ENCODE measurements at places on chromosomes 12 and 14.

DNA sequence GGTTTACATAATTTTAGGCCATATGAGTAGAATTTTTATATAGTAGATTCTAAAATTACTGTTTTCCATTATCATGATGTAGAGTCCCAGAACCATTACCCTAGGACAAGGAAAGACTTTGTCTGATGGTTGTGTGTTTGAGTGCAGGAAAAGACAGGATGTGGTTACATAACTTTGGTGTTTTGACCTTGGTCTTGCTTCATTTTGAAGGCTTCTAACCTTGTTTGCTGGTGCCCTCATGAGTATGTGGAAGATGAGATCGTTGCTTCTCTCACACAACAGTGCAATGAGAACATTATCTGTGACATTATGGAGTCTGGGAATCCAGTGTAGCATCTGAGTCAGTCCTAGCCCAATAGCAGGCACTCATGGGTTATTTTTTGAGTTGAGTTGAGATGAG is 106.2 kb downstream of the IGF1 start:
- no peak for DNase-seq

DNA sequence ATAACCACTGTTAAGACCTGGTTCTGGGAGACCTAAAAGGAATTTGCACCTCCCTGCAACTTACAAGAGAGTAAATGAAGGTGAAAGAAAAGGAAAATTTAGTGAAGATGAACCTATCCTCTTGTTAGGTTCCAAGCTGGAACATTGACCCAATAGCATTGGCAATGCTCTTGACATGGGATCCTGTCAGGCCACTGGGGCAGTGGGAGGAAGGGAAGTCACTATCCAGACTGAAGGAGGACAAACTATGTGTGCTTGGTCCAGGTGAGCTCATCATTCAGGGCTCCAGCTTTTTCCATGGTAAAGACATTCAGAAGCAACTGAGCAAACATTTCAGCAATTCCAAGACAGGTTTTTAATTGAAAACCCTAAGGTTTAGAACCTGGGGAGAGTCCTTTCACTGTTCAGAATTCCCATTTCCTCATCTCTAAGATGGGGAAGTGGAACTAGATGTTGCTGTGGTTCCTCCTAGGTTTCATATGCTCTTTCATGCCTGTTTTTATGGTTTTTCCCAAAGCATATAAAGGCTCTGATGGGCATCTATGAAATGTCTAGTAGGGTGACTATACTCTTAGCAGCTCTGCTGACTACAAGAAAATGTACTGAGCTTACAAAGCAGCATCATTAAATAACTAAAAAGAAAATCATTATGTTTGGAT is 33.1 kb downstream of the MAPK1IP1L start:
- no peak for DNase-seq

DNA sequence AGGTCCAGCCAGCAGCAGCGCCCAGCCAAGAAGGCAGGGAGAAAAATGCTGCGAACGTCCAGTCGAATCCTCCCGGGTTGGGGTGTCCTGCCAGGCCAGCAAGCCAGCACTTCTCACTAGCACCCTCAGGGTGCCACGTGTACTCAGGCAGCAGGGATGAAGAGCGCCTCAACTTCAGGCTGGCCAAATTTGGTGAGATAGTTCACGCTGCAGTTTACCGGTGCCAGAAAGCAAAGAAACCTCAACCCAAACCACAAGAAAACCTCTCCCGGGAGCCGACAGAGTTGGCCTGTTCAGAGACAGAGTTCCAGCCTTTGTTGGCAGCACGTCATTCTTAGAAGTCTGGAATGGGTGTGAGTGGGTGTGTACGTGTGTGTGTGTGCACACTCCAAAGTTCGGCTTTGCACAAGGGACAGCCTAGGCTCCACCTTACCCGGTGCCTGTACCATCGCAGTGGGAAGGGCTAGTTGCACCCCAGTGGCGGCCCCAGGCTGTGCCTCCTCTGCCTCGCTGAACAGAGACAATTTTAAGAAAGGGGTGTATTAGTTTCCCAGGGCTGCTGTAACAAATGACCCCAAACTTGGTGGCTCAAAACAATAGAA is 42.1 kb downstream of the ELK3 start:
- no peak for DNase-seq

DNA sequence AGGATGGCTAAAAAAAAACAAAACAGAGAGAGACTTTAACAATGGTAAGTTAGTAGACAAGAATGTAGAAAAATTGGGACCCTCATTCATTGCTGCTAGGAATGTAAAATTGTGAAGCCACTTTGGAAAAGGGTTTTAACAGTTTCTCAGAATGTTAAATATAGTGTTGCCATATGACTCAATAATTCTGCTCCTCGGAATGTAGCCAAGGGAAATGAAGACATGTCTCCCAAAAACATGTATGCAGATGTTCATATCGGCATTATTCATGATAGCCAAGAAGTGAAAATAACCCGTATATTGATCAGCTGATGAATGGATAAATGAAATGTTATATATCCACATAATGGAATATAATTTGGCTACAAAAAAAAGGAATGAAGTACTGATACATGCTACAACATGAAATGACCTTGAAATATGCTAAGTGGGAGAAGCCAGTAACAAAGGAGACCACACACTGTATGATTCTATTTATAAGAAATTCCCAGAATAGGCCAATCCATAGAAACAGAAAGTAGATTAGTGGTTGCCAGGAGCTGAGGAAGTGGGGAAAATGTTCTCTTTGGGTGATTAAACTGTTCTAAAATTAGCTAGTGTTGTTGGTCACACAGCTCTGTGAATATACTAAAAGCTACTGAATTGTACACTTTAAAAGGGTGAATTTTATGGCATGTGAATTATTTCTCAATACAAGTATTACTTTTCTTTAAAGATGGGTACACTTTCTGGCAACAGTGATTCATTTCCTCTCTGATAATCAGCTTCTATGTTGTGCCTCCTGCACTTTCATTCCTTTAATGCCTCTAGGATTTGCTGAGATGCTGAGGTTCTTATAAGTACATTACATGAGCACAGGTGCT is 132.5 kb downstream of the DAAM1 start:
- no peak for DNase-seq

DNA sequence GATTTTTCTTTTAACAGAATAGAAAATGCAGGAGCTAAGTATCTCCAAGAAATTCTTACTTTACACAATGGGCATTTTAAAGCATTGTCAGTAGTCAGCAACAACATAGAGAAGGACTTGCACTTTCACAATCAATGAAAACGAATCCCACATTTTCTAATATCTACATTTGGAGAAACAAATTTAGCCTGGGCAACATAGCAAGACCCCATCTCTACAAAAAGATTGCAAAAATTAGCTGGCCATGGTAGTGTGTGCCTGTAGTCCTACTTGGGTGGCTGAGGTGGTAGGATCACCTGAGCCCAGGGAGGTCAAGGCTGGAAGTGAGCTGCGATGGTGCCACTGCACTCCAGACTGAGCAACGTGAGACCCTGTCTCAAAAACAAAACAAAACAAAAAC is 30.6 kb upstream of the C2CD5 start:
- DNase-seq, result no peak

DNA sequence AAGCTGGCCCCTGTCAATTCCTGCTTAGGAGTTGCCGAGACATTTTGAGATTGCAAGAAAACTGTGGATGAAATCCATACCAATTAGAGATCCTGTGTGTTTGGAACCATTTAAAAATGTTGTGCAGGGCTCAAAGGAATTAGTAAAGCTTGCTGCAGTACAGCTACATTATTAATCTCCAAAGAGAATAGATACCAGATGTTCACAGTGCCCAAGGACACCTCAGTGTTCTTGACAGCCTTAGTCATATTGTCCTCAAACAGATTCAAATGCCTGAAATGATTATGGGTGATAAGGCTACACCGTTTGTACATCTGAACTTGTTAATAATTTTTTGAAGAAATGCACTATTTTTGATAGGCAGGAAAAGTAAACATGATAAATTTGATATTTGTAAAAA is 164.6 kb downstream of the MSRB3 start:
- no peak for DNase-seq

- DNase-seq, result no peak
Observed at GRCh38 chr12:49037947-49038237, 19.3 kb upstream of the PRKAG1 start.

- DNase-seq, result no peak
Observed at GRCh38 chr12:124622331-124622730, 54.9 kb upstream of the NCOR2 start.

DNA sequence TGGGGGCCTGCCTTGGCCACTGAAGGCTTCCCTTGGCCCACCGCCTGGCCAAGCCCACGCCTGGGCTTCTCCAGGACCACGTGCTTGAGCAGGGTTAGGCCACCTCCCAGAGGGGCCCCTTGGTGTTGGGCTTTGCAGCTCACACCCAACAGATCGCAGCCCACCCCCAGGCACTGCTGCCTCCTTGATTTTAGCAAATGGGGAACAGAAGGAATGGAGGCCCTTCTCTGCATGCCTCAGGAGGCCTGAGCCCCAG is 23.3 kb downstream of the RAB35 start:
- DNase-seq, result no peak

Data from GOT3 (cell line).